CD4-positive, alpha-beta T cell (primary cell): ENCODE measurements at places on chromosomes 1 and 21.

GRCh38 chr21:24420689-24421088, 1186.6 kb downstream of the MRPL39 start:
- no peak for DNase-seq

- no peak for DNase-seq
These were observed 4.1 kb downstream of the CROCC start for GRCh38 chr1:16925635-16926490.

GRCh38 chr21:42454786-42455185, 41.2 kb downstream of the RSPH1 start:
- DNase-seq, result no peak

- DNase-seq, result no peak
These were observed 97.4 kb upstream of the KRTAP19-8 start for GRCh38 chr21:31135531-31136184.
